ENCODE measurements at places on chromosomes 12 and 14. TPM values are rescaled to one million over a fixed set of nuclear protein-coding genes. Genes with fewer than 3 reads are reported as not detected.

PHETA1 gene
- total RNA-seq, result 2.4 TPM

TOMM20L gene
- not detected for total RNA-seq

HSP90AA1 gene
- 653 TPM for total RNA-seq

KLRD1 gene
- total RNA-seq, result 0.20 TPM

ZFYVE1 gene
- 22.8 TPM for total RNA-seq

FZD10 gene
- total RNA-seq, result not detected

GPR68 gene
- 18.8 TPM for total RNA-seq

AKT1 gene
- total RNA-seq, result 86.0 TPM

GPR137C gene
- total RNA-seq, result 0.22 TPM

TM9SF1 gene
- 20.0 TPM for total RNA-seq

PZP gene
- not detected for total RNA-seq

TWF1 gene
- total RNA-seq, result 65.7 TPM

GPRC5D gene
- not detected for total RNA-seq

SRRM4 gene
- total RNA-seq, result not detected

UNC79 gene
- not detected for total RNA-seq

RFX4 gene
- total RNA-seq, result not detected

GALNT8 gene
- 7.3 TPM for total RNA-seq

PDE3A gene
- 0.30 TPM for total RNA-seq

GRCh38 chr14:71606064-71606463 is 326.2 kb upstream of the RGS6 start:
- DNase-seq, result peak; percentile 45

DNA sequence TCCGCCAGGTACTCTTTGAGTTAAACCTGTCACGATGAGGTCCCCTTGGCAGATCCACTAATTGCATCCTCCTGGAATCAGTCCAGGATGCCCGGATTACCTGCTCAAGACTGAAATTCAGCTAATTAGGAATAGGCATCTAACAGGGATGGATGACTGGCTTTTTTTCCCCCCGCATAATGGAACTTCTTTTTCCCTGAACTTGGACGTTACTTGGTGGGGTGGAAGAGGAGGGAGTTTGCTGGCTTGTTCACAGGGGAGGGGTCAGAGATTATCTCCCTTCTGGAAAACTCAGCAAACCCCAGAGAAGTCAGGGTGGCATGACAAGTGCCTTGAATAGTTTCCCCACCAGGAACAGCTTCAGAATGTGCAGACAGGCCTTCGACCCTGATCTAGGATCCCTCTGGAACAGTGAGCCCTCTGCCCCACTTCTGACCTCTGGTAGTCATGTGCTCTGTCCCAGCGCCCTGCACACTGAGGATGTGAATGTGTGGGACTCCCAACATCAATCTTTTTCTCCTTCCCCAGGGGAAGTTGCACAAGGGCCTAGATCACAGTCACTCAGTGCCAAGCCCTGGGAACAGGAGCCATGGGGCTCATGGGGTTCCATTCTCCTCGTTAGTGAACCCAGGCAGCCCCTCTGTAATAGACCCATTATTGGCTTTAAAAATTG is 142.5 kb downstream of the SMOC1 start:
- no peak for DNase-seq

- no peak for DNase-seq
Measured at GRCh38 chr14:104253901-104254353, 115.5 kb downstream of the KIF26A start.

DNA sequence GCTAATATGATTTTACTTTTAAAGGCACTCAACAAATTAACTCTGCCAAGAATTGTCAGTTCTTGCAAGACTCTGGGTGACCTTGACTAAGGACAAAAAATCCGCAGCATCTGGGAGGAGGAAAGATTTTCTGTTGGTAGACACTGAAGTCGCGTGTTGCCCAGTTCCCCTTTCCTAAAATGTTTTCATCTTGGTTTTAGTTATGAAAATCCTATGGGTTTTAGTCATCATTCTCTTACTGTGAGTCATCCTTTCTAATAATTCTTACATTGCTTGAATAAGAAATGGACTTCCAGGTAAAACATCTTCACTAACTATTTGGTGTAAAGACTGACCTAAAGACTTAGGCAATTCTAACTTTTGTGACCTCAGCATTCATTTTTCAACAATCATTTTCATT is 9.1 kb downstream of the GSG1 start:
- DNase-seq, result no peak

DNA sequence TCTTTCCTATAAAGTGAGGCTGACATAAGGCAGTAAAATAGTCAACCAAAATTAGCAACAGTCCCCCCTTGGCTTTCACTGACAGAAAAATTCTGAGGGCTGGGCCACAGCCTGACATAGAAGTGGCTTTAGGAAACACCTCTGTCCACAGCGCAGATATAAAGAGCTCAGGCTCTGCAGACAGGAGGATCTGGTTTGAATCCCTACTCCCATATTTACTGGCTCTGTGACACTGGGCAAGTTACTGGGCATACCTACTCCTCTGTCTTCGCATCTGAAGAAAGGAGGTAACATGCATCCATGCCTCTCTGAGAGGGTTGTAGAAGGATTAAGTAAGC is 95.3 kb downstream of the STXBP6 start:
- DNase-seq, result no peak

DNA sequence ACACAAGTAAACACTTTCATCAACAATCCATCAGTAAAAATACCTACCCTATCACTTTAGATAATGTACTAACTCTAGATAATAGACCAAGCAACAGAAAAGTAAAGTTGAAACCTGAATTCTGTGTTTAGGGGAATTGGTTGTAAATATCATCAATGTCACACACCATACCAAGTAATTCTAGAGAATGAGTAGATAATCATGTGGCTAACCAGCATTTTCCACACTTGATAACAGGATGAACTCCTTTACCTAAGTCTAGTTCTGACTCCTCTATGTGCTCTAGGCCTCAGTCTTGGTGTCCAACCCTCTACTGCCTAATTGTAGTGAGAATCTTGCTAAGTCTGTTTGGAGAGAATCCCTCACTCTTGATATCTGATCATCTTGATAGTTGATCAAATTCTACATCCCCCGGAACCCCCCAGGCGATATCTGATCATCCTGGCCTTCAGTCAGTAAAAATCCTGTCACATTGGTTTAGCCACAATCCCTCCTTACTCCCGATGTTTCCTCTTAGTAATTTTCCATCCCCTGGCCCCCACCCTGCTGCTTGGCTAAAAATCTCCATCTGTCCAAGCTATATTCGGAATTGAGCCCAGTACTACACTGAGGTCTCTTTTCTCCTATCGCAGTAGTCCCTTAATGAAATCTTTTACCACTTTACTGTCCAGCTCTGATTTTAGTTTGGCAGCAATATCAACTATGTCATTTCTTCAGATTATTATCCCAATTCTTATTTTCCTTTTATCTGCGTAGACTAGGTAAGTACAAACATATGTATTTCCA is 3.4 kb upstream of the SLCO1A2 start:
- no peak for DNase-seq

- no peak for DNase-seq
Measured at GRCh38 chr14:75769047-75769685, 108.1 kb downstream of the TTLL5 start.

GRCh38 chr12:77349689-77350370 is 284.5 kb upstream of the E2F7 start:
- DNase-seq, result no peak

DNA sequence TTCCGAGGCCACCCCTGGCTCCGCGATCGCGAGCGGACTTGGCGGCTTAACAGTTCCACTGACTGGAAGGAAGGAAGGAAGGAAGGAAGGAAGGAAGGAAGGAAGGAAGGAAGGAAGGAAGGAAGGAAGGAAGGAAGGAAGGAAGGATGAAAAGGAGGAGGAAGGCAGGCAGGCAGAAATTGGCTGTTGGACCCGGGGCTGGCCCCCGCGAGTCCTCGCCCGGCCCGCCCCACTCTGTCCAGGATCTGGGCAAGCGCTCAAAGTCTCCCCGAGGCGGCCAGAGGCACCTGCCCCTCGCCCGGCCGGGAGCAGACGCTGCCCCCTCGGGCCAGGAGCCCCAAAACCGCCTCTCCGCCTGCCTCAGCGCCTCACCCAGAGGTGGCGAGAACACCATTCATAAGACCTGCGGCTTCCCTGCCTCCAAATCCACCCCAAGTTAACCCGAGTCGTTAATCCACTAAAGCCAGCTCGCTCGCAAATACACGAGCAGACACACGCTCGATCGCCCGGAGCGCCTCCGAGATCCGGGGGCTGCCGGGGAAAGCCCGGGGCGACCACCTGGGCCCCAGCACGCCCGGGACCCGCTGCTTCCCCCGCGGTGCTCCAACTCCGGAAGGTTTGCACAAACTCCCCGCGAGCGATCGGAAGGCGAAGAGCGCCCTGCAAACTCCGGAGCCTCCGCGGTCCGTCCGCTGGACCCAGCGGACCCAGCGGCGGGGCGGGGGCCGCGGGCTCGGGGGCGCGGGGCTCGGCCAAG is 844 bp downstream of the DPF3 start:
- peak; percentile 40 for DNase-seq

DNA sequence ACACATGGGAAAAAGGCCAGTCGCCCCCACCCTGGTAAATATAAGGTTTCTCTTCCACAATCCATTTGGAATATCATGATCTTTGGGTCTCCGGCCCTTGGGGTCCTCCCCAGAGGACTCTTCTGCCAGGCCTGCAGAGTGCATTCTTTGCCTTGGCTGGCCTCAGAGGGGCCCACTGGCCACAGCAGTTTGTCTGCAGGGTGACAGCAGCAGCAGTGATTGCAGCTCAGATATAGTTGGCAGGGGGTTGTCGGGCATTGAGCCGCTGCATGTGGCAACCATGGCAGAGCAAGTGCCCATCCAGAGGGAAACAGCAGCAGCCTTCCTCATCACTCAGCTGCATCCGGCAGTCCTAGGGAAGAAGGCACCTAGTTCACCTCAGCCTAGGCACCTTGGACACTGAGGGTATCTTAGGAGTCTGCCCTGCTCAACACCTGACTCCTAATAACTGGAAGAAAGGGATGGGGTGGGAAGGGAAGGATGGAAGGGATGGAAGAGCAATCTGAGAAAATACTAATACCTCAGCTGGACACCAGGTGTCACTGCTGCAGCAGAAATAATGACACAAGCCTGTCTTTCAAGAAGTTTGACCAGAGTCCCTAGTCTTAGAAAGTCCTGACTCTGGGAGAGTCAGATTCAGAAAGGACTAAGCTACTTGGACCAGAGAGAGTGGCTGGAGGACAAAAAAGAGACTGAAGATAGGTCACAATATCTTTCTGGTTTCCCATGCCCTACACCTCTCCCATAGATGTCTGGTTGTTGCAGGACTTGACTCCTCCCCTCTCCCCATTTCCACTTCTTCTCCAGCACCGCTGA is 8.9 kb downstream of the AJUBA start:
- DNase-seq, result peak; percentile 31

GRCh38 chr12:62028536-62028935 is 231.7 kb upstream of the USP15 start:
- no peak for DNase-seq

GRCh38 chr12:21324551-21324950 is 10.2 kb downstream of the SLCO1A2 start:
- no peak for DNase-seq

GRCh38 chr12:57218030-57218853 is 1.6 kb downstream of the NXPH4 start:
- DNase-seq, result no peak

GRCh38 chr12:57781801-57782200 is 786 bp upstream of the TSFM start:
- DNase-seq, result no peak

DNA sequence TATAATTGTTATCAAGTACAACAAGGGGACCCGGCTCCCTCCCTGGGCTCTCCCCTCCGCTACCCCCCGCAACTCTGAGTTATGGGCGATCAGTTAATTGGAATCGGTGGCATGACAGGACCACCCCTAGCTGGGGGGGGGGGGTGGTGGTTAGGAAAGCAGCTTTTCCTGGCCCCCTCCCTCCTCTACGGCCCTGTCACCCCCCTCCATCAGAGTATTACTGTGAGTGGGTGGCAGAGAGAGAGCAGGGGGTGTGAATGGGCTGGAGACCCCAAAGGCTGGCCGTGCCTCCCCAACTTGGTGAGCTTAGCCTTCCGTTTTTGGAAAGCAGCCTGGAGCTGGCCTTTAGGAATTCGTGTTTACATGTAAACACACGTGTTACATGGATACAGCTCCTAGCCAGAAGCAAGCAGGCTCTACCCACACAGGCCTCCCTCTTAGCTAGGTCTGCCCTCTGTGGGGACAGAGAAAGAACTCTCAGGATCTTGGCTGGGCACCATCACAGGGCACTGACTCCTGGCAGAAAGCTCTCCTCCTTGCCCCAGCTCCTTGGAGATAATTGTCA is 1.1 kb upstream of the HOXC4 start:
- no peak for DNase-seq

GRCh38 chr14:90602088-90602687 is 205.4 kb downstream of the CALM1 start:
- DNase-seq, result no peak

- DNase-seq, result no peak
Measured at GRCh38 chr12:41661141-41661765, 473.1 kb downstream of the PDZRN4 start.

- DNase-seq, result peak; percentile 86
Measured at GRCh38 chr14:24674204-24674970, 40.4 kb upstream of the GZMB start.

- DNase-seq, result no peak
Measured at GRCh38 chr14:106599209-106599608, 1072.8 kb downstream of the TMEM121 start.

DNA sequence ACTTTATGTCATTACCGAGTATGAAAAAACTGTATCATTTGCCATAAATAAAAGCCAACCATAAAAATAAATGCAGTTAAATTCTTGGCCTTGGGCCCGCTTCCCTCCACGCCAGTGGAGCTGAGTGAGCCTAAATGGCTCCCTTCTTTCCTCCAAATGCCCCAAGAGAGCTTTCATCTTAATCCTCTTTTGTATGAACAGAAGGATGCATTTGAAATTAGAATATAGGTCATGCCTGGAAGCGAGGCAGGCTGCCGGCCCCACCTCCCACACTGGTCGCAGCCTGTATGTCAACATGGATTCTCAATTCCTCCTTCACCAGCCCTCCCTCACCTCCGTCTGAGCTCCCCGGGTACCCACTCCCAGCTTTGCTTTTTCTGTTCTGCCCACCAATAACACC is 245.7 kb downstream of the SLC15A4 start:
- no peak for DNase-seq

GRCh38 chr14:69153873-69154270 is 953 bp upstream of the DCAF5 start:
- DNase-seq, result no peak

- DNase-seq, result no peak
Measured at GRCh38 chr14:63229330-63230059, 25.3 kb downstream of the RHOJ start.

- DNase-seq, result no peak
Measured at GRCh38 chr12:101942250-101942605, 64.8 kb downstream of the DRAM1 start.

DNA sequence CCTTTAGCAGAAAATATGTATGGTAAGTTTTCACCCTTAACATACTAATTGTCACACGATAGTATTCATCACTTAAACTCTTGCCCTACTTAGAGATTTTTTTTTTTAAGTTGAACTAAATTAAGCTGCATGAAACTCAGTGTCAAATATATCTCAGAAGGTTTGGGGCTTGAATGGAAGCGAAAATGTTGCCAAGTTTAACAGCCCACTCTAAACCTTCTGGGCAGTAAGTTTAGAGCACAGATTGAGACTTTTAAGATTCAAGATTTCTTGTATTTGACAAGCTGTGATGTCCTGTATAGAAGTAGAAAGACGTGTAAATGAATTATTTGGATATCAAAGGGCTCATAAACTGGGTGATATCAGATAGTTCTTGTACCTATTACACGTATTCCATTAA is 287.3 kb upstream of the FLRT2 start:
- no peak for DNase-seq

GRCh38 chr12:26360062-26360461 is 164.7 kb downstream of the SSPN start:
- DNase-seq, result no peak
